ENCODE measurements at places on chromosomes 4 and X.

DNA sequence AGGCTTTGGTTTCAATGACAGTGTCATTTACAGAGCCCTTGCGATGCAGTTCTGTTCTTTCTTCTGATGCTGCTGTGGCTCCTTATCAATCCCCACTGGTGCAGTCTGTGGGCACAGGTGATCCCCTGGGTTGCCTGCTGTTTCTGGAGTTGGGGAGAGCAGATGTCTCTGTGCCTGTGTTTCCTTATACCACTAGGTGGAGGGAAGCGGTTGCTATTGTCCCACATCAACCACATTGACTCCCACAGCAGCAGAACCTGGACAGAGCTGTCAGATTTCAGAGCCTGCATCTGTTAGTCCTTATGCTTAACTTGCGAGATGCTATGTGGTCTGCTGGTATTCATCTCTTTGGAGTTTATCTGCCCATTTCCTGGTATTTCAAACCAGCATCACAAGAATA lies 57.7 kb downstream of the NEIL3 start:
- DNase-seq: no peak

DNA sequence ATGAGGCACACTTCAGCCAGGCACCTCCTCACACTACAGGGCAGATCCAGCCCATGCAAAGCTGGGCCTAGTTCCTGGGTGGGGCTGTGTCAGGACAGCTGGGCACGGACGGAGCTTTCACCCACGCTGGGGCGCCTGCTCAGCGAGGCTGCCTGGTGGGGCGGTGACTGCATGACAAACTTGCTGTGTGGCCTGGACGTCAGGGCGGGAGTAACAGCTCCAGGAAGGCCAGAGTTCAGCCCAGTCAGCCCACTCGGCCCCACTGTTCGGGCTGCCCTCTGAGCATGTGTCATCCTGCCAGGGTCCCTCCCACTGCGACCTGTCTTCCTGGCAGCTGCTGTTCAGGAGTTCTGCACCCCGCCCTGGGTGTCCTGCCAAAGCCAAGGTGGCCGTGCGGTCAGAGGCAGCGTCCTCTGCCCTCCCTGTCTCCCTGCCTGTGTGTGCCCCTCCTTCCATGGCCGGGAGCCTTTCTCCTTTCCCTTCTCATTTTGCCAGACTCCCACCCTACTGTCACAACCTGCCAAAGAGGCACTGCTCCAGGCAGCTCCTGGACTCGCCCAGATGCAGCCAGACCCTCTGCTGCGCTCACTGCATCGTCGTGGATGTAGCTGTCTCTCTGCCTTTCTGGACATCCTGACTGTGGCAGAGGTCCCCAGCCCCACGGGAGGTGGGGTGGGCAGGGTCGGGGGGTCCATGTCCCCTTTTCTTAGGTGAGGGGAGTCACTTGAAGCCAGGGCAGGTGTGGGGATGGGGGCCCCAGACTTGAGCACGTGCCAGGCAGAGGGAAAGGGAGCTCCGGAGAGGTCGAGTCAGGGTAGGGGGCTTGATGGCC lies 33.0 kb upstream of the KIAA0232 start:
- no peak for DNase-seq

DNA sequence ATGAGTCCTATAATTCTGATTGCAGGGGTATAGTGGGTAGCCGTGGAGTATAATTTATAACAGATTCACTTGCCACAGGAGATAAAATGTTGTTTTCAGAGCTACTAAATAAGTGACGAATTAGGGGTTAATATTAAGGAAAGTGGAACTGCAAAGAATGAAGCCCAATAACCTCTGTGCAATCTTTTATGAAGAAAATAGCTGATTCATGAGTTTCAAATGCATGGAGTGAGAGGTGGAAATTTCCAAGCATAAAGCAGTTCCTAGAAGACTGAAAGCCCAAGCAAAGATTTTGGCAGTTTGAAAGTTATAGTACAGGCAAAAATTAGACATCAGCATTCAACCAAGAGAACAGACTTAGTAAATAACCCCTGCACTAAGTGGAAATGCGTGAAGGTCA lies 1782.4 kb upstream of the PCDH10 start:
- DNase-seq: no peak

- DNase-seq: no peak
These were observed 49.2 kb downstream of the PTTG2 start for GRCh38 chr4:38009421-38009820.

DNA sequence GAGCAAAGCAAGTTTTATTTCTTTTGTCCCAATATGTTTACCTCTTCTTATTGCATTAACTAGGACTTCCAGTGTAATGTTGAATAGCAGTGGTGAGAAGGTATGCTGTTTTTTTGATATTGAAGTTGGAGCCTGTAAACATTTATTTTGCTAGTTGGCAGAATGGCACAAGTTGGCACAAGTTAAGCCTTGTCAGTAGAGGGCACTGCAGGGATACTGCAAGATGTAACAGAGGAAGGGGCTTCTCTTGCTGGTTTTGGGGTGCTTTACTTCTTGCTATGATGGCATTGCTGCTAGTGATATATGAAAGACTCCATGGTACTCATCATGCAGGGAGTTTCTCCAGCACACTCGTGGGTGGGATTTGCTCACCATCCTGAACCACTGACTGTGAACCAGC lies 327.3 kb upstream of the ARX start:
- no peak for DNase-seq

GRCh38 chr4:48028696-48029095 lies 12.1 kb downstream of the NIPAL1 start:
- no peak for DNase-seq

GRCh38 chrX:15495801-15496200 lies 2.7 kb upstream of the PIR start:
- no peak for DNase-seq

DNA sequence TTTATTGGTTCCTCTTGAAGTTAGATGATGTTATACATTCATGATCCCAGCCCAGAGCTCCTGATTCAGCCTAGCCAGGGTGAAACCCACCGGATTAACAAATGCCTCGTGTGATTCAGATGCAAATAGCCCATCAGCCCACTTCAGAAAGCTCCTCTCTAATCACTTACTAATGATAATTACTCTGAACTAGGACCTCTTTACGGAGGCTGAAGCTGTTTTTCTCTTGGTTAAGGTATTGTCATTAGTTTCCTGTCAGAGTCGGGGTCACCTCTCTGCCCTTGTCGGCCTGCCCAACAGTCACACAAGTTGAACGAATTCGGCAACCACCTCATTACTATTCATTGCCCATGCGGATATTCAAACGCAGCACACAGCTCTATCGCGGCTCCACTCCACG lies 36.6 kb downstream of the ZFP42 start:
- DNase-seq: no peak

- DNase-seq: no peak
These were observed 113.1 kb downstream of the ENPP6 start for GRCh38 chr4:184104419-184105101.

- no peak for DNase-seq
These were observed 25.2 kb upstream of the GK start for GRCh38 chrX:30627818-30628652.
